Stimulated activated CD4-positive, alpha-beta T cell treated with anti-CD3 and anti-CD28 coated beads, Interleukin-1b, Interleukin-23, amount 100 ng/mL, for 48 hours (primary cell): ENCODE measurements at places on chromosomes 11 and 22.
A peak's percentile ranks its signal among the peaks of the same experiment; 100 is the strongest.

GRCh38 chr11:89545691-89546090, 54.5 kb upstream of the NOX4 start:
- DNase-seq: no peak

DNA sequence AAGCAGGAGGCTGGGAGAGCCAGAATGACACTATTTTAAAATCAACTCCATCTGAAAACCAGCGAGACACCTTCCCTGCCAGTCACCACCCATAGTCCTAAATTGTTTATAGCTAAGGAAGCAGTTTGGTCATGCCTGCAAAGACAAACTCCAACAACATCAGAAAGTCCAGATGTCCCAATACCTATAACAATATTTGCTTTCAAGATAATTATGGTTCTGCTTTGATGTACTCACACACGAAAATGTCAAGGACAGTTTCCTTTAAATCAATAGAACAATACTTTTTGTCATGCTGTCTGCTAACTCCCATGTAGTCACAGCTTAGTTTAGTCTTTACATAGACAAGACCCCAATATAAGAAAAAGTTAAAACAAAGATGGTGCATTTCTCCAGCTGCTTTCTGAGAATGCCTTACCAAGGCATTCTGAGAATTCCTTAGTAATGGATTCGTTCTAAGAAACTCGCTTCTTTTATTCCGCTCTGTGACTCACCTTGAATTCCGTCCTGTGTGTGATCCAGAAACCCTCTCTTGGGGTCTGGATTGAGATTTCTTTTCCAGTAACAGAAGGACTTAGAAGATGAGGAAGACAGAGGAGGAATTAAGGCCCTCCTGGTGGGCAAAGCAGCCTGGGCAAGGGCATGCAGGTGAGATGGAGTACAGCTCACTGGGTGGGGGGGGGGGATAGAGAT, 9.6 kb upstream of the SCGB2A2 start:
- no peak for DNase-seq

DNA sequence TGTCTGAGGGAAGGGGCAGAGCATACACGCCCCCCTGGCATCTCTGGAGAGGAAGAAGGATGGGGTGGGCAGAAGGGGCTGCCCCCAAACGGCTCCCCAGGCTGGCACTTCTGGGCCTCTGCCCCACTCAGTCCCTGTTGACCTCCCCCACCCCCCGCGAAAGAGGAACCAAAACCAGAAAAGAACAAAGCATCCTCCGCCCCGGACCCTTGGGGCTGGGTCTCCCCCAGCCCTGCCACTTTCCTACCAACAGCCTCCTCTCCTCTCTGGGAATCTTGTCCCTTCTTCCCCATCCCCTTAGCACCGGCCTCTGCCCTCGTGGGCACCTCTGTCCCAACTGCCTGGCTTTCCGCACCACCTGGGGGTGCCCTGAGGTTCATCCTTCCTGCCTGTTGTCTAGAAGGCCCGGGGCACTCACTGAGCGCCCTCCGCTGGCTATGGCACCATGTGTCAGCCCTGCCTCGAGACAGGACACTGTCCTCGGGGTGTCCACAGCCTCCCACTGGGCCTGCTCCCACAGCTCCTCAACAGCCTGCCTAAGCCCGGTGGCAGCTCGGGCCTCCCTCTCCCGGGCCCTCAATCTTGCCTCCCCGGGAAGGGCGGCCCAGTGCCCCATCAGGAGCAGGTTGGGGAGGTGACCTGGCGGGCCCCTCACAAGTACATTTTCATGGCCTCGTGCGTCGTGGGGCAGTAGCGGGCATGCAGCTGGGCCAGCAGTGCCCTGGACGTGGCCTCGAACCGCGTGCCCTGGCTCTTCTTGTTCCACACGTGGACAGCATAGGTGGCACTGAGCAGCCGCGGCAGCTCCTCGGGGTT, 28.2 kb downstream of the A4GALT start:
- no peak for DNase-seq

GRCh38 chr11:118530683-118531596, at the start of gene TMEM25:
Gene TMEM25 (plus strand): TSS chr11:118531192. CDS start chr11:118531802, 610 bp downstream.
- peak; percentile 76 for DNase-seq

DNA sequence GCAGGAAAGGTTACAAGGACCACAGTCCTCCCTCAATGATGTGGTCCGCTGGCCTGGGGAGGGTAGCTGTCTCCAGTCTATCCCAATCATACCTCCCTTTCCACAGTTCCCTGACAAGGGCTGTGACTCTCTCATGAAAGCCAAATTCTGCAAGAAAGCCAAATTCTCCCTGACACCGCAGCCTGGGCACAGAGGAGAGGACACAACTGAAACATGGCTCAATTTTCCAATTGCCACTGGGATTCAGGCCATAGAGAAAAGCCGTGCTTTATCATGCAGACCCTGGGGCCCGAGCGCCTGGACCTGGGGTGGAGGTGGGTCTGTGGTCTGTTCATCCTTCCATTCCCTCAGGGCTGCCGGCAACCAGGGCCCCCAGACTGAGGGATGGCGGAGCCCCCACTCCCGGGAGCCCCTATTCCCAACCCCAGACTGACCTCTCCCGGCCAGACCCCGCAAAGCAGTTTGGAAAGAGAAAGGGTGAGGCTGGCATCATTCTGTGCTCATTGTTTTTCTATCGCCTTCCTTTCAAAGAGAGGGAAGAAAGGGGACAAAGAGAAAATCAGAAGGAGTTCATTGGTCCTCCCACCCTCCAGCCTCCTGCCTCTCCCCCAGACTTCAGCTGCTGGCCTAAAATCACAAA, 239.5 kb downstream of the BUD13 start:
- DNase-seq: no peak

GRCh38 chr11:64844330-64845128, at the start of gene CDC42BPG:
Gene CDC42BPG (minus strand): TSS chr11:64844653. CDS start chr11:64844569, 84 bp downstream.
- DNase-seq: peak; percentile 57

DNA sequence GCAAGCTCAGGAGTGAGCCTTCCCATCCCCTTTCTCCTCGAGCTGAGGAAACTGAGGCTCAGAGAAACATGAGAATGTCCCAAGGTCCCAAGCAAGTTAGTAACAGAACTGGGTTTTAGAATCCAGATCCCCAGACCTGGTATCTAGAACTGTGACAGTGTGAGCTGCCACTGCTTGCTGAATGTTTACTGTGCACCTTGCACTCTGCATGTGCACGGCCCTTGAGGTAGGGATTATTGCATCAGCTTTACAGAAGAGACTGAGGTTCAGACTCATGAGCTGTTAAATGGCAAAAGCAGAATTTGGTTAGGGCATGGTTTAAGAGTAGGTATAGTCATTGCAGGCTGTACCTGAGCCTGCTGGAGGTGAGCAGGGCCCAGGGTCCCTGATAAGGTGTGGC, 3.8 kb upstream of the MPPED1 start:
- DNase-seq: no peak

GRCh38 chr11:132493801-132494200, 1038.5 kb downstream of the OPCML start:
- no peak for DNase-seq

DNA sequence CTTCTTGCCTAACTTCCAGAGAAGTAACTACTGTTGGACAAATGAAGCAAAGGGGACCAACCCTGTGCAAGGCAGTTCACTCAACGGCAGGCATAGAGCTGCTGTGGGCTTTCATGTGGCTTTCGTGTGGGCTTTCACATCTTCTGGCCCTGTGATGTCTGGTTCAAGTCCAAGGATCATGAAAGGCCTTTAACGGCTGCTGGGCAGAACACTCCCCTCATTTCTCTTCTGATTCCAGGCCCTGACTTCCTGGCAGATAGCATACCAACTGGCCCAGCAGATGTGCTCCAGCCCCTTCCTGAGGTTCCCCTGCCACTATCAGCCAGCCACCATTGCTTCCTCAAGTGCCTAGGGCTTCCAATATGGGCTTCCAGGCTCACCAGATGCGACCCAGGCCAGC, 28.7 kb upstream of the CTR9 start:
- DNase-seq: no peak

DNA sequence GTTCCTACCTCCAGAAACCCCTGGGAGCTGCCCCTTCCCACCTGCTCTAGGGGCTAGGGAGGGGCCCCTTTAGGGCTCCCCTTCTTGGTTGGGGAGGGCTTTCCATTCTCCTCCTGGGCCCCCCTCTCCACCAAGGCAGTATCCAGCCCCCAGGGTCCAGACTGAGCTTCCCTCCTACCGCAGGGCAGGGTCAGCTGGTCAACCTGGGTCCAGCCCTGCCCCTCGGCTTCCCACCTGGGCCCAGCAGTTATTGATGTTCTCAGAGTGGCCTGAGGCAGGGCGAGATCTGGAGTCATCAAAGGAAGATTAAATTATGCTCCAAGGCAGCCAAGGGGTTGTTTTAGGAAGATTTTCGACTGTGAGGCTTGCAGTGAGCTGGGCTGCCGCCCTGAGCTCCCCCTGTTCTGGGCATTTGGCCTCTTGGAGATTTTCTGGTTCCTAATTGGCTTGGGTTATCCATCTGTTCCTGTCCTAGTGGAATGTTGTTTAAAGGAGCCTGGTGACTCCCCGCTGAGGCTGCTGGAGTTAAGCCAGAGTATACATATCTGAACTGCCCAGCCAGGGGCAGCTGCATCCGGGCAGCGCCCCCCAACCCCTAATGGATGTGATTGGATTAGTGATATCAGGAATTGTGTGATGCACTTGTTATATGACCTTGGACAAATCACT, 1.8 kb upstream of the SLC22A8 start:
- DNase-seq: no peak

- DNase-seq: no peak
Measured at GRCh38 chr11:57778318-57779037, 16.9 kb downstream of the CTNND1 start.

GRCh38 chr11:113267493-113267892, 46.9 kb upstream of the TTC12 start:
- no peak for DNase-seq

- no peak for DNase-seq
Measured at GRCh38 chr22:42805016-42805997, 51.8 kb downstream of the ARFGAP3 start.

GRCh38 chr22:22877523-22878210, 9.9 kb upstream of the IGLL5 start:
- DNase-seq: peak; percentile 62

DNA sequence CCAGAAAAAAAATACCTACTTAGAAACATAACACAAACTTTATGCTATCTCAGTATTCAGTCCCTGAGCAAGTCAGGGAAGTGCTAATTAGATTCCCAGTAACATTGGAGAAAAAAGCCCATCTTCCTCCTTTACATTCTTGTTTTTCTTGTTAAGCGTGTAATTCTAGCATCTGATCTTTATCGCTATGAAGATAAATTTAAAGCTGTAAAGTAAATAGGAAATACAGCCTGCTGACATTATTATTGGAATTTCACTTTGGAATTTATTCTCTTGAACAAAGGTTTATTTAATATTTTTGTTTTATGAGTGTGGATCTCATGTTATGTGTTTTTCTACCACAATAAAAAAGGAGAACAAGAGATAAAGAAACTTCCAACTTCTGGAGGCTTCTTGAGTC, 13.9 kb downstream of the ALKBH3 start:
- no peak for DNase-seq

DNA sequence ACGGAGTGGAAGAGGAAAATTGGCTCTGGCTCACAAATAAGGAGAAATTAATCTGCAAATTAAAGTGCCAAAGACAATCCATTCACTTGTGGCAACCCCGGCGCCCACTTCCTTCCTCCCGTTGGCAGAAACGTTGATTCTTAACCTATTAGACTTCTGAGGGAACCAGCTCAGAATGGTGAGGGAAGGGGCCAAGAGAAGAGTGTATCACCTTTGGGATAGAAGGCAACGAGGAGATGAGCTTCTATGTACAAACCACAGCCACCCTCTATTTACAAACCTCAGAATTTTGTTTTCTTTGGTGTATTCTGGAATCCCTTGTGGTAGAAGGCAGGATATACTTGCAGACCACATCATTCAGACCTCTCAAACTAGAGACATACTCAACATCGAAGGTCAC, 1.1 kb downstream of the MB start:
- DNase-seq: no peak

DNA sequence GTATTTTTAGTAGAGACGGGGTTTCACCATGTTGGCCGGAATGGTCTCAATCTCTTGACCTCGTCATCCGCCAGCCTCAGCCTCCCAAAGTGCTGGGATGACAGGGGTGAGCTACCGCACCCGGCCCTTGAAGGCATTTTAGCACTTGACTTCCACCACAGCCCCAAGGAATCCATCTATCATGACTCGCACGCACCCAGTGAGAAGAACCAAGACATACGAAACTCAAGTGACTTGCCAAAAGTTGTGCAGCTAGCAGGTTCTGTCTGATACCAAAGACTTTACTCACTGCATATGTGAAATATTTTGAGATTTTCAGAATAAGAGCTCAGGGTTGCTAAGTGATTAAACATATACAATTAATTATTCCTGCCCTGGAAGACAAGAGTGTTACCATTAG, 21.0 kb downstream of the FLI1 start:
- DNase-seq: no peak

GRCh38 chr22:44549701-44550100, 51.7 kb upstream of the RTL6 start:
- no peak for DNase-seq

GRCh38 chr11:92829671-92830070, 139.8 kb upstream of the MTNR1B start:
- DNase-seq: no peak
